RWPE1 (cell line): ENCODE measurements at places on chromosomes 2 and 18.
A peak's percentile ranks its signal among the peaks of the same experiment; 100 is the strongest.

- no peak for DNase-seq
Measured at GRCh38 chr2:15311201-15311907, 249.8 kb downstream of the NBAS start.

DNA sequence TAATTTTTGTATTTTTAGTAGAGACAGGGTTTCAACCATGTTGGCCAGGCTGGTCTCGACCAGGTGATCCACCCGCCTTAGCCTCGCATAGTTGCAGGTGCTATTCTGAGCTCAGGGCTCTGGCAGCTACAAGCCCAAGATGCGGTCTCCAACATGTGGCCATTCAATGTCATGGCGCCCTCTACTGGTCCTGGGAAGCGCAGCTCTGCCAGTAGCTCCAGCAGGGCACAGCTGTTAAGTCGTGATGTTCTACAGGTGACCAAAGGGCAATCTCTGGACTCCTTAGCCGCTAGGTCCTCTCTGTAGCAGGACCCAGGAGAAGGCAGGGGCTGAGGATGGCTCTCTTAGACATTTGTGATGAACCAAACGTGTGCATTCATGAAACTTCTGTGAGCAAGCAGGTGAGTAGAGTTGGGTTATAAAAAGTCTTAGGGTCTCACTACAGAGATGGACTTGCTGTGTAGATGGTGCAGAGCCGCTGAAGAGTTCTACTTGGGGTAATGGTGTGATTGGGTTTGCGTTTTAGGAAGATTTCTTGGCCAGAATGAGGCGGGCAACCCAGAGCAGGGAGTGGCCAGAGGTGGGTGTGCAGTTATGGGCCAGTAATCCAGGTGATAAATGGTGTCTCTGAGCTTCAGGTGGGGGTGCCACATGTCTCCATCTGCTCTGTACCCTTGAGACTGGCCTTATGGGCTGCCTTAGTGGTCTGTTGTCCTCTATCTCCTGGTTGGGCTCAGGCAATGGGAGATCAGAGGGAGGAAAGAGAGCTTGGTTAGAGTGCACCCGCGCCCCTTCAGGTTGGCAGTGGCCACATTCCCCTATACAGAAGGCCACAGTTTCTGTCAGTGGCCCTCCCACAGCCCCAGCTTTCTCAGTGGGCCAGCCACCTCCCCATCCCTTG lies 31.0 kb downstream of the IL37 start:
- peak; percentile 63 for DNase-seq

- DNase-seq = no peak
Measured at GRCh38 chr2:204738721-204739120, 193.4 kb downstream of the PARD3B start.

- DNase-seq = no peak
Measured at GRCh38 chr2:25176541-25177181, 8.3 kb upstream of the POMC start.

DNA sequence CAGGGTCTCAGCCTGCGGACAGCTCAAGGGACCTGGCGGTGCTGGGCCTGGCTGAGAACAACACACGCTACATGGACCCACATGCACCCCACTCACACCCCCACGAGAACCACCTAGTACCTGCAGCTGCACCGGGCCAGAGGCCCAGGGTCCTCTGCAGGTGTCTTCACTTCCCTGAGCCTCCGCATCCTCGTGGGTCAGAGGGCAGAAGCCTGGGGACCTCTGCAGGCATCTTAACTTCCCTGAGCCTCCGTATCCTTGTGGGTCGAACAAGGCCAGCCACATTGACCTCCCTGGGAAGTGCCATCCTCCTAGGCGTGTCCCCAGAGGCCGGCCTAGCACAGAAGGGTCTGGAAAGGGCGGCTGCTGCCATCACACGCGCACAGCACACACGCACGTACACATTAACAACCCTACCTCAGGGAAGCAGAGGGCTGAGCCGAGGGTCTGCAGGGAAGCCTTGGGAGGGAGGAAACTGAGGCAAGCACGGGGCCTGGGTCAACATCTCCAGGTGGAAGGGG lies 62.5 kb upstream of the HPCAL1 start:
- DNase-seq = no peak

DNA sequence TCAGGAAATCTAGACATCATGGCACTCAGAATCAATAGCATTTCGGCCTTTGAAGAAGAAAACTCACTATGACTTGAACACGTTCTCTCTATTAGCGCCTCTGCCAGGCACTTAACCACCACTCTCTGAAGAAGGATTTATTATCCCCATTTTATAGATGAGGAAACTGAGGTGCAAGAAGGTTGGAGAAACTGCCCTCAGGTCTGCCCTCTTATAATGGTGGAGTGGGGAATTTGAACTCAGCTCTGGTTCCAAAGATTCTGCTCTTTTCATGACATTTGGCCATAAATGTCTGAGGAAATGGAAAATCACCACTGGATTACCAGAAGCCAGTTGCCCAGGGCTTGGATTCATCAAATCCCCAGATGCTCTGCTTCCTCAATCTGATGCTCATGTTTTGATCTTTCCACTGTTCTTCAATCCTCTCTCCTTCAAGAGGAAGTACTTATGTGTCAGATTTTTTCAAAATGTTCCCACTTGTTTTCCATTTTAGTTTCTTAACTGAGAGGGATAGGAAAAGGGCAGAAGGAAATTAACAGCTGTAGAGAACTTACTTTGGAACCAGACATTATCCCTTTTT lies 68.1 kb downstream of the ANTXR1 start:
- no peak for DNase-seq

GRCh38 chr2:32425719-32426141 lies 68.9 kb downstream of the BIRC6 start:
- no peak for DNase-seq

DNA sequence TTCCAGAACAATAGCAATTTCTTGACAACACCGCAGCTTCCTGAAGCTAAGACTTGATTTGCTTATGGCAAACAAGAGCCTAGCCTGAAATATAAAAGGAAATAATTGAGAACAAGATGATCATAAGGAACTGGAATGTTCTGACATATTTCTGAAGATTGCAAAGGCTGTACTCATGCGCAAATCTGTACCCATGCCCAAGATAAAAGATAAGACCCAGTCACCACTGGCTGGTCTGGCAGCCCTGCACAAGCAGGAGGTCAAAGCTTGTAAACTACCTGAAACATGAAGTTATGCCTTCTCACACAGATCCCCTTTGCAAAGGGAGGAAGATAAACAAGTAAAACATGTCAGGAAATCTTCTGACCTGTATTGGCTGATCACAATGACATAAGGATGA lies 160.8 kb upstream of the GYPC start:
- DNase-seq = no peak

DNA sequence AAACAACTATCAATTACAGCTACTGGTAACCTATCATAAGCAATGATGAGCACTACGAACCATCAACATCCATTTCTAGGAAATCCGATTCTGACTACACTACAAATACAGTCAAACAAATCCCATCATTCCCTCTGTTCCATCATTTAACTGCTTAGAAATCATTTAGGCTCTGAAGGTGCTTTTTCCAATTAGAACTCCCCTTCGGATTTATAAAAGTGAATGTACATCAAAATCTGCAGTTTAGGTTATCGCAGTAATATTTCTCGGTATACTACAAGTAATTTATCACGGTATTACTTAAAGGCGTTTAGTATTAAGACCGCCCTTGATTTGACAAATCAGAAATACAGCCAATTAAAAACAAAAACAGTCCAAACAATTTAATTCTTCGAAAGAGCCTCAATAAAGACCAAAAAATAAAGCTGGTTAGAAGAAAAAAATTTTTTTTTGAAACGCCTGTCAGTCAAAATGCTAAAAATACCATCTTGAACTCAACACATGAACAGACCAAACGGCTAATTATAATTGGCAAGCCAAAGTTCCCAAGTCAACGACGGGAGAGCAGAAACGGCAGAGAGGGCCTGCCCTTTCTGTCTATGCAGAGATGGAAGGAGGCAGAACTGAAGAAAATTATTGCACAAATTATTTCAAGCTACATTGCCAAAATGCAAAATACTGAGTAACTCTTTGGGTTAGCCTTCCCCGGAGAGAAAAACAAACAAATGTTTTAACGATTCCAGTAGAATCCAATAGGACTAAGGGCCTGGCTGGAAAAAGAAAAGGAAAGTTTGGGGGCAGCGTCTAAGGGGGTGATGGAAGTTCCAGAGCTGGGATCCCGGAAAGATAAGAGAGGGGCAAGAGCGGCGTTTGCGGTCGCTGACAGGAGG lies 1.2 kb downstream of the VPS54 start:
- DNase-seq = no peak

DNA sequence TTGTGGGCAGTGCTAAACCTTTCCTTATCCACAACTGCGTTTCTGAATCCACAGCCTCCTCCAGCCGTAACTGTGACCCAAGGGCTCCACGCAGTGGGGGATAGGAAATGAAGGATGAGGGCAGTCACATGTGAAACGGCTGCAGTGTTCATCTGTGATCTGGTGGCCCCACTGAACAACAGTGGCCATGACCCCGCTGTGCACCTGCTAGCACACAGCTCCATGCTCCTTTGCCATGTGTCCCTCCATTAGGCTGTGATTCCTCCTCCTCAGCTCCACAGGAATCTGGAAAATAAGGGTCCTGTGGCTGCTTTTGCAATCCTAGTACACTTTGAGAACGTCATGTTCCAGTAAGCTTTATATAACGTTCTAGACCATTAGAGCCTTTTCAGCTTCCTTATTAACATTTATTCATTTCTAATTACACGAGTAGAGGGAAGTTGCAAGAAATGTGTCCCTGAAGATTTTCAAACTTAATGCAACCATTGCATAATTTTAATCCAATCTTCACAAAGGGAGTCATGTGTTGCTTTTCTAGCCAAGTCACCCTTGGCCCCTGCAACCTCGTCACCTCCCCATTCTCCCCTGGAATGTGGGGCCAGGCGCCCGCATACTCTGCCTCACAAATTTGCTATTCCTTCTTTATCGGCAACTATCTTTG lies 7.1 kb upstream of the NAPG start:
- DNase-seq = no peak

- no peak for DNase-seq
Measured at GRCh38 chr2:121272596-121272995, 12.4 kb downstream of the TFCP2L1 start.

DNA sequence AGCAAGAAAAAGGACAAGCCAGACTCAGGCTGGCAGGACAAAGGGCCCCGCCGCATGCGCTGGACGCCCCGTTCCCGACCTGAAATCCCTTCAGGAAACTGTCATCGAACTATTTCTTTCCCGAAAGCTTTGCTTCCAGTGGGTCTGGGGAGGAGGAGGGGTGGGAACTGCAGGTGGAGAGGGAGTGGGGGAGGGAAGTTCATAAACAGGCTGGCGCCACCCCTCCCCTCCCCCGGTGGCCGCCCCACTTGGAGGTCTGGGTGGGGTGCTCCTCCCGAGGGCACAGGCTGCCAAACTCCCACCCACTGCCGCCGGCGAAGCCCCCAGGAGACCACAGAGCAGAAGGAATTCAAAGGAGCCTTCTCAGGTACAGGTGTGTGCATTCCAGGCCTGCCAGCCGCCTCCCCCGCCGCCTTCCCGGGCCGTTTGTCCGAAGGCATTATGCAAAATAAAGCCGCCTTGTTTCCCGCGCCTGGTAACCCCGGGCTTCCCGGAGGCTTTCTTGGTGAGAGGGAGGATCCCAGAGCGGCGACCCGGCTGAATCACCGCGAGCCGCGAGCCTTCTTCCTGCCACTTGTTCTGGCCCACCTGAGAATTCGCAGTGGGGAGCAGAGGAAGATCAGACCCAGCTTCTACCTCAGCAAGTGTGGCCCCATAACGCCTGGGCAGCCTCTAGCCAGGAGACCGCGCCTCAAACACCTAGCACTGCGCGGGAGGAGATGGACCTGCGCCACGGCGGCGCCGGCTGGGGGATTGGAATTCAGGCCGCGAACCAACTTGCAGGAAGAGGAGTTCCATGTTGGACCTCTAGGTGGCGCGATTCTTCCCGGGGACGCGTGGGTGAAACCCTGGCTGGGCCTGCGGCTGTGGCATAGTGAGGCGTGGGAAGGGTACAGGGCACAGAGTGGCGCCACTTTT lies 101.9 kb downstream of the FOXI3 start:
- DNase-seq = peak; percentile 59

DNA sequence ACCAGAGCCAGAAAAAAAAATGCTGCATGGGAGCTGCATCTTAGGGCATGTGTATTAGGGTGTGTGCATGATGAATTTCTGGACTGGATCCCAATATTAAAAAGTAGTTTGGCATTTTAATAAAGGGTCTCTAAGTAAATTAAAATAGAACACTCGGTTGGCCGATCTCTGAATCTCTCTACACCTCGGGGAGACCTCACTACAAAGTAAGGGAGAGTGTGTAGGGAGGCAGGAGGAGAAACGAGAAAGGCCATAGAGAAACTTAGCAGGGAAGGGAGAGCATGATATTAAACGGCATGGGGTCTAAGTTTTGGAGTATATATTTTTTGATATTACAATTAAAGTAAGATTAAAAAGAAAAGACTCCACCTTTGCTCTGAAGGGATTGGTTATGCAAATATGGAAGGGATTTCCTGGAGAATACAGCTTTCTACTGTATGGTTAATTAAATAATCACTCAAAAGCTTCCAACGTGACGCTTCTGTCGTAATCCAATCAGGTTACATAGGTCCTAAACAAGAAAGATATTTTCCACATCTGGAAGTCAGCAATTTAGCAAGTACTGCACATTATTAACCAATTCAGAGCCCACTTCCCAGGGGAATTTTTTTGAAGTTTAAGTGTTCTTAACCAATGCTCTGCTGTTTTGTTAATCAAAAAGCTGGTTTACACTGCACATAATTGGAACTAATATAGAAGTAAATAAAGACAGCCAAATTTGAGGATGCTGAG lies 1.0 kb upstream of the ZEB2 start:
- no peak for DNase-seq

DNA sequence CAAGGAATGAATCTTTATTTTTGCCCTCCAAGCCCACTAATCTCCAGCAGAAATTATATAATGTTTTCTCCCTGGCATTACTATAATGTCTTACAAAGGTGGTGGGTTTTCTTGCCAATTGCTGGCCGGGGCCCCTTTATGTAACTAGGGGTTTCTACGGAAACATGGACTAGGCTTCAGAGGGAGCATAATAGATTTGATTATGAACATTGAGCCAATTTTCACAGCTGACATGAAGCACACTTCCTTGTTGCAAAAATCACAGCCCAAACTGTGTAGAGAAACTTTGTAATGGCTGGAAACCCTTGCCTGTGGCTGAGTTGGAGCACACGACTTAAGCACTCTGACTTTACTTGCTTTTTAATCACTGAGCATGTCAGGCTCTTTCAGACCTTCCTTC lies 3.8 kb upstream of the CYRIA start:
- DNase-seq = no peak

- DNase-seq = no peak
Measured at GRCh38 chr2:100893392-100894104, 73.6 kb downstream of the NPAS2 start.

GRCh38 chr2:188439986-188440385 lies 148.3 kb downstream of the GULP1 start:
- DNase-seq = no peak

DNA sequence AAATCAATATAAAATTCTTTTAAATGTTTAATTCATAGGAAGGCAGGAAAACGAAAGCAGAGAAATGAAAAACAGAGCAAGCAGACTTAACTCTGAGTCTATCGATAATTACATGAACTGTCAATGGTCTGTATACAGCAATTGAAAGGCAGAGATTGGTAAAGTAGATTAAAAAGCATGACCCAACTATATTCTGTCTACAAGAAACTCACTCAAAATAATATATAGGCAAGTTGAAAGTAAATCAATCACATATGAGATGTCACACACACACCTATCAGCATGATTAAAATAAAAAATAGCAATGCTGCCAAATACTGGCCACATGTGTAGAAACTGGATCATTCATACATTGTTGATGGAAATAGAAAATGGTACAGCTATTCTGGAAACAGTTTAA lies 136.4 kb upstream of the CYP1B1 start:
- no peak for DNase-seq
